ENCODE measurements at places on chromosomes 1 and 21. TPM values are rescaled to one million over a fixed set of nuclear protein-coding genes. Genes with fewer than 3 reads are reported as not detected.
A peak's percentile ranks its signal among the peaks of the same experiment; 100 is the strongest.

DNA sequence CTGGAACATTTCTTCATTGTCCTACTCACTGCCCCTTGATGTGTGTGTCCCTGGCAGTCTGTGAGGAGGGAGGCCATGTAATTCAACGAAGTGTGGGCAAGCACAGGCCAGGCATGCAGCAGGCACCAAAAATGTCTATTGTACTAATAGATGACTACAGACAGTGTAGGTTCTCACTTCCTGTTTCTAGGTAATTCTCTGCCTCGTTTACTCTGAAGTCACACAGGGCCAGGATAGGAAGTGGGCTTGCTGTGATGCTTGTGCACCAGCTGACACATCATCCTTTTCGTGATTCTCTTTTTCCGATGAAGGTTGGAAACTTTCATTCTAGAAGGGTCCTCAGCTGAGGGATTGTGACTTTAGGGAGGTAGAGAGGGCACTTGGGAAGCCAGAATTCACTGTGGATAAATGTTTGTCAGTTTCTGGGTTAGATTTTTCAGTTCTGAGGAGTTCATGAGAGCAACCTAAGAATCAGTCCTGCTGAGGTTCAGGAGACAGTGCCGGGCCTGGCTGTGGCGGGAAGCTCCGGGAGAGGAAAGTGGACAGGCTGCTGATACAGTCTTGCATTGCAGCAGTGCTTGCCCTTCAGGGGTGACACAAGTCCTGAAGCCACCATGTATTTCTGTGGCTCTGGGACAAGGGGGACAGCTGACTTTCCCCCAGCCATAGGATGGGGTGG, 4.3 kb upstream of the CSF1 start:
- H3K27ac ChIP-seq, result no peak overlapping the region
- no peaks in the 10 kb centered on the region for H3K36me3 ChIP-seq
- no peaks in the 10 kb centered on the region for H3K4me1 ChIP-seq
- DNase-seq, result no peak
- no peaks in the 10 kb centered on the region for H3K27me3 ChIP-seq
- H3K4me3 ChIP-seq, result no peak overlapping the region

DNA sequence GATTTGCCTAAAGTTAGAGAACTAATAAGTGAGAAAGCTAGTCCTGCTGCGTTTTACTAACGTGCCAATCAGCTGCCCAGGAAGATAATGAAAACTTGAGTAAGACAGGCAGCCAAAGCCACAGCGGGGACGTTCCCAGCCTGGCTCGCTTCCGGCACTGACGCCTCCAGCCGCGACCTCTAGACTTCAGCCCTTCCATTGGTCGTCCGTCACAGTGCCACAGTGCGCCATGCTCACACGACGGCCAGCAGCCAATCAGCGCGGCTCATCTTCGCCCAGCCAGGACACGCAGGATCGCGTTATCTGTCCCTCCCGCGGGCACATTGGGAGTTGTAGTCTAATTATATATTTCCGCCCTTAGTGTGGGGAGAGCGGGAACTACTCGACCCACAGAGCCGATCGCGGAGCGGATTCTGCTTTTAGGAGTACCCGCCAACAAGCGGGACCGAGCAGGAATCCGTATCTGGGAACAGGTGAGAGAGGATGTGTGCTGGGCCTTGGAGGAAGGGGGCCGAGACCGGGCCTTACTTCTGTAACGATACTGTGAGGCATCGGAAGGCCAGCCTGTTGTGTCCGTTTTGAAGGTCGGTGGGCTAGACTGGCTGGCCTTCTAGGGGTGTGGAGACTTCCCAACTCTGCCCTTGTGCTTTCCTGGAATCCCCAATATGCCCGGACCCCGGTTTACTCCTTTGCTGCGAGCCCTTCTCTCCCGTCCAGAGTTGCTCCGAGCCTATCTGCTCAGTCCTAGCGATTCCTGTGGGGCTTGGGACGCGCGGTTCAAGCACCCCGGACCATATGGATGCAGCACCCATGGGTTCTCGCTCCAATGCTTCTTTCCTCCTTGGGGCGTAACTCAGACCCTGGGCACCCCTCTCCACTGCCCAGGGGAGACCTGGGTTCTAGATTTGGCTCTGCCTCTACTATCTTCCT, at the start of gene FDPS:
Gene FDPS (plus strand): TSS at position 374 of the 930 bp plus-strand sequence. CDS start 924 bp downstream, outside the sequence.
- peak within 1 kb of the TSS; percentile 79 for H3K4me3 ChIP-seq
- peak within 1 kb of the TSS; percentile 89 for H3K27ac ChIP-seq
- H3K4me1 ChIP-seq, result peaks cover 5% of the 10 kb centered on the region
- no peaks in the 10 kb centered on the region for H3K36me3 ChIP-seq
- DNase-seq, result peak; percentile 99

- H3K36me3 ChIP-seq, result no peaks in the 10 kb centered on the region
- peak; percentile 57 for DNase-seq
- H3K4me1 ChIP-seq, result no peaks in the 10 kb centered on the region
- H3K27ac ChIP-seq, result no peak overlapping the region
- no peak overlapping the region for H3K4me3 ChIP-seq
Observed at GRCh38 chr1:9270290-9270883, 22.3 kb upstream of the SPSB1 start.

- H3K4me3 ChIP-seq, result no peak overlapping the region
- no peaks in the 10 kb centered on the region for H3K27me3 ChIP-seq
- DNase-seq, result no peak
- no peak overlapping the region for H3K27ac ChIP-seq
Observed at GRCh38 chr21:35314857-35315582, 265.9 kb upstream of the RUNX1 start.

DNA sequence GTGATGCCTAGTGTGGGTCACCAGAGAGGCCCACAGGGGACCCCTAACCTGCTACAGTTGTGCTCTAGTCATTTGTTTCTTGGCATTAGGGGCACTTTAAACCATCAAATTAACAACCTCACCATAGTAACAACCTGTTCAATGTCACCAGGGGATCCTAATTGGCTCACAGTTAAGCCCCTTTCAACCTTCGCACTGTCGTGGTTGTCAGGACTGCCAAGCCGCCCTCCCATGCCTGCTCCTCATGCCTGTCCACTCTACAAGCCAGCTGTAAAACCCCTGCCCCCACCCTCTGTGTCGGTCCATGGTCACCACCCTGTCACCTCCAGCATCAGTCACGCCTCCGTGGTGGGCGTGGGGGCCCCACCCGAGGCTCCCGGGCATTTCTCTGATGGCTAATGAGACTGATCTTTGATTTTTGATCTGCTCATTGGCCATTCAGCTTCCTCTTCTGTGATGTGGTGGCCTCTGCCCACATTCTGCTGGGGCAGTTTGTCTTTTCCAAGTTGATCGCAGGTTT, 96.6 kb downstream of the WDR4 start:
- no peak overlapping the region for H3K4me3 ChIP-seq
- H3K36me3 ChIP-seq, result no peaks in the 10 kb centered on the region
- no peak overlapping the region for H3K27ac ChIP-seq
- no peak for DNase-seq
- H3K27me3 ChIP-seq, result no peaks in the 10 kb centered on the region

GRCh38 chr1:81209461-81209860, 591.3 kb upstream of the ADGRL2 start:
- no peaks in the 10 kb centered on the region for H3K36me3 ChIP-seq
- no peak overlapping the region for H3K4me3 ChIP-seq
- no peaks in the 10 kb centered on the region for H3K4me1 ChIP-seq
- H3K27ac ChIP-seq, result no peak overlapping the region
- no peaks in the 10 kb centered on the region for H3K27me3 ChIP-seq

- H3K4me3 ChIP-seq, result no peak overlapping the region
- H3K4me1 ChIP-seq, result no peaks in the 10 kb centered on the region
- H3K27ac ChIP-seq, result no peak overlapping the region
- DNase-seq, result no peak
- H3K36me3 ChIP-seq, result no peaks in the 10 kb centered on the region
- no peaks in the 10 kb centered on the region for H3K27me3 ChIP-seq
Observed at GRCh38 chr1:208432346-208432745, 188.2 kb upstream of the PLXNA2 start.

DNA sequence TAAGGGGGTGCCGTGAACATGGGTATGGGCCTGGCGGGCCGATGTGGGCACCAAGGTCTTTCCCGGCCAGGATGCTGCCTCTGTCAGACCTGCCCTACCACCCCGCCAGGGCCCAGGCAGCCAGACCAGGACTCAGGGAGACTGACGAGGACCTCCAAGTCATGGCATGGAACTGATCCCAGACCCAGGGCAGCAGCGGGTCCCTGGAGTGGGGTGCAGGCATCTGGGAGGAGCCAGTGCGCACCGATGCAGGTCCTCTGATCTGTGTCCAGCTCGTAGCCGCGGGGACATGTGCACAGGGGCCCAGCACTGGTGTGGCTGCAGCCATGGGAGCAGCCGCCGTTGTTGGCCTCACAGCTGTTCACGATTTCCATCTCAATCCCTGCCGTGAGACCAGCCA, 56.8 kb downstream of the ARHGEF16 start:
- H3K4me3 ChIP-seq, result no peak overlapping the region
- DNase-seq, result no peak
- no peaks in the 10 kb centered on the region for H3K27me3 ChIP-seq
- H3K36me3 ChIP-seq, result no peaks in the 10 kb centered on the region
- H3K4me1 ChIP-seq, result no peaks in the 10 kb centered on the region

- H3K27me3 ChIP-seq, result no peaks in the 10 kb centered on the region
- no peak for DNase-seq
- H3K27ac ChIP-seq, result no peak overlapping the region
- no peaks in the 10 kb centered on the region for H3K36me3 ChIP-seq
- no peaks in the 10 kb centered on the region for H3K4me1 ChIP-seq
Observed at GRCh38 chr1:239547987-239548386, 161.6 kb downstream of the CHRM3 start.

GRCh38 chr1:243926803-243927245, 76.8 kb upstream of the AKT3 start:
- H3K4me1 ChIP-seq, result no peaks in the 10 kb centered on the region
- no peaks in the 10 kb centered on the region for H3K36me3 ChIP-seq
- H3K27ac ChIP-seq, result no peak overlapping the region
- H3K27me3 ChIP-seq, result no peaks in the 10 kb centered on the region
- H3K4me3 ChIP-seq, result no peak overlapping the region

- no peak overlapping the region for H3K4me3 ChIP-seq
- no peaks in the 10 kb centered on the region for H3K27me3 ChIP-seq
- H3K27ac ChIP-seq, result no peak overlapping the region
- peaks cover 3% of the 10 kb centered on the region for H3K4me1 ChIP-seq
- H3K36me3 ChIP-seq, result no peaks in the 10 kb centered on the region
Observed at GRCh38 chr1:53589043-53589887, 130.1 kb downstream of the DMRTB1 start.

DNA sequence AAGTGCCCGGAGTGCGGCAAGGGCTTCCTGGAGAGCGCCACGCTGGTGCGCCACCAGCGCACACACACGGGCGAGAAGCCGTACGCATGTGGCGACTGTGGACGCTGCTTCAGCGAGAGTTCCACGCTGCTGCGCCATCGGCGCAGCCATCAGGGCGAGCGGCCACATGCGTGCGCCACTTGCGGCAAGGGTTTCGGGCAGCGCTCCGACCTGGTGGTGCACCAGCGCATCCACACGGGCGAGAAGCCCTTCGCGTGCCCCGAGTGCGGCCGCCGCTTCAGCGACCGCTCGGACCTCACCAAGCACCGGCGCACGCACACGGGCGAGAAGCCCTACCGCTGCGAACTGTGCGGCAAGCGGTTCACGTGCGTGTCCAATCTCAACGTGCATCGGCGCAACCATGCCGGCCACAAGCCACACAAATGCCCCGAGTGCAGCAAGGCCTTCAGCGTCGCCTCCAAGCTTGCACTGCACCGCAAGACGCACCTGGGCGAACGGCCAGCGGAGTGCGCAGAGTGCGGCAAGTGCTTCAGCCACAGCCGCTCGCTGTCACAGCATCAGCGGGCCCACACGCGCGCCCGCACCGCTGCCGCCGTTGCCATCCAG, 10.0 kb downstream of the ZNF672 start:
- H3K36me3 ChIP-seq, result peaks cover 30% of the 10 kb centered on the region
- no peak for DNase-seq
- H3K4me3 ChIP-seq, result no peak overlapping the region
- H3K27me3 ChIP-seq, result no peaks in the 10 kb centered on the region

DNA sequence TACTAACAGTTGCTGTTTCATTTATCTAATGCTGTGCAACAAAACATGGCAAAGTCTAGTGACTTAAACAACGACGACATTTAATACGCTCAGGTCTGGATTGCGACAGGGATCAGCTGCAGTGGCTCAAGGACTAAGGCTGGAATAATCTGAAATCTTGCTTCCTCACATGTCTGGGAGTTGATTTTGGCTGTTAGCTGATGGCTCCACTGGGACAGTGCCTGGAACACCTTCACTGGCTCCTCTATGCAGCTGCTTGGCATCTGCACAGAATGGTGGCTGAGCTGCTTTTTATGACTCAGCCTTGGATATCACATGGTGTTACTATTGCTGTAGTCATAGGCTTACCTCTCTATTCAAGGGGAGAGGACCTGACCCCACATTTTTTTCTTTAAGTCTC, 24.0 kb upstream of the BTG3 start:
- H3K27me3 ChIP-seq, result no peaks in the 10 kb centered on the region
- no peaks in the 10 kb centered on the region for H3K4me1 ChIP-seq
- DNase-seq, result no peak

GRCh38 chr1:27301052-27301422, 20.9 kb upstream of the TMEM222 start:
- peaks cover 4% of the 10 kb centered on the region for H3K4me1 ChIP-seq
- H3K27me3 ChIP-seq, result no peaks in the 10 kb centered on the region
- no peak for DNase-seq
- no peak overlapping the region for H3K4me3 ChIP-seq
- H3K27ac ChIP-seq, result peak overlapping the region; percentile 77

DNA sequence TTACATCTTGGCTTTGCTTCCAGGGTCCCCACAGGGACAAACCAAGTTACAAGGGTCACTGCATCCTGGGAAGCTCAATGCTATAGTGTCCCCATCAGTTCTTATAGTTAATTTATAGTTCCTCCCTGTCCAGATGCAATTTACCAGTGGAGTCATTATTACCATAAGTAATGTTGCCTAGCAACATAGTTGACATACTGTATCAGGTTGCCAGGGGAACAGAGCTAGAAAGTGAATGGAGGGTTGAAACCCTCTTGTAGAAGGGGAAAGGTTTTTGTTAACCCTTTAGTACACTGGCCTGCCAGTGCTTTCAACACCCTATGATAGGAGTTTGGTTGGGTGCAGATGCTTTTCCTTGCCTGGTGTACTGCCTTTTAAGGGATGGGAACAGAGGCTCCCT, 34.3 kb upstream of the TTC4 start:
- H3K36me3 ChIP-seq, result no peaks in the 10 kb centered on the region
- DNase-seq, result no peak
- no peak overlapping the region for H3K4me3 ChIP-seq

Gene FGR
- total RNA-seq, result 4.0 TPM

Gene BRDT
- total RNA-seq, result not detected

Gene TCHH
- 0.91 TPM for total RNA-seq

Gene SAMSN1
- 1.1 TPM for total RNA-seq

Data from prostate gland (tissue), 2 donors.